ENCODE measurements at places on chromosomes 16 and 17.

GRCh38 chr17:76681222-76682137, 29.3 kb downstream of the MXRA7 start:
- DNase-seq = peak; percentile 84

GRCh38 chr16:66549284-66550131, at the start of gene TK2:
TK2 (minus strand) TSS chr16:66550122; CDS start chr16:66550061, 61 bp downstream.
- DNase-seq = peak; percentile 84

- DNase-seq = peak; percentile 7
Measured at GRCh38 chr16:78478267-78478861, 378.9 kb downstream of the WWOX start.

DNA sequence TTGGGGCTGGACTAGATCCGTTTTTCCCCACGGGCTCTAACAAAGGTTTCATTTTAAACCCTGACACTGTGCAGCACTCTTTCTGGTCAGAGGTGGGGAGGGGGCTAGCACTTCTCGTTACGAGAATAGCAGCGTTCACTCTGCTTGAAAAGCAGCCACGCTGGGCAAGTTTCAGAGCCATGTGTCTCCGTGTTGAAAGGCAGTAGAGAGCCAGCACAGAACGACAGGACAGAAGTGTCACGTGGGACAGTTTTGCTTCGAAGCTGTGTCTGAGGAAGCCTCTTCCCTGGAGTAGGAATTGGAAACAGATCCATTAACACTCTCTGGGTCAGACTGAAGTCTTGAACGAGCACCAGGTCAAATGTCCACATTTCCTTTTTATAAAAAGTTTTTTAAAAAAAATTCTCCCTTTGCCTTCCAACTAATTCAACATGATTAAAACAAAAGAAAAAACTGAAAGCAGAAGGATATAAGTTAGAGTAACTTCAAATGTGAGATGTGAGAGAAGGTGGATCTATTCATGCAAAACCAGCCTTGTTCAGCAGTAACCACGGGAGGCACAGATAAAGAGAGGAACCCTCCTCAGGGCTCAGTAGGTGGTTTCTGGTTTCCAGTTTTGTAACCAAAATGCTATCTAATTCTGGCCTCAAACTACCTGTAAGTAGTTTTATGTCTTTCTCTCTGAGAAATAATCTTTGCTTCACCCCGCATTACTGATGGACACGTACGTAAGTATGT, 65.0 kb downstream of the SMG6 start:
- DNase-seq = no peak

- no peak for DNase-seq
Measured at GRCh38 chr16:55471448-55472097, 7.4 kb upstream of the MMP2 start.

- DNase-seq = no peak
Measured at GRCh38 chr16:84791088-84791487, 28.7 kb upstream of the CRISPLD2 start.

DNA sequence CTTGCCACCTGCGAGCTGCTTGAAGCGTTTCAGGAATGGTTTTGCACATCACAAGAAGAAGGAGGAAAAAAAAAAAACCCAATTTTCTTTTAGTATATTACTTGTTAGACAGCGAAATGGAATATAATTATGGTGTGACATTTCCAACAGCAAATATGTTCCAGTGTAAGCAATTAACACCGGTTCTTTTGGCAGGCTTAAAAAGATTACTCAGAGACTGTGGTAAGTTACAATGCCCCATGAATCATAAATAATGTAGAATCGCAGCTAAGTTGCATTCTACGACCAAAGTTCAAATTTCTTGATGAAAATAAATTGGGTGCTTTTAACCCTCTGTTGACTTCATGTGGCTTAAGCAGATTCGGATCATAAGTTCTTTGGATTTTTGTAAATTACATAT, 245.2 kb downstream of the XYLT1 start:
- DNase-seq = no peak

- no peak for DNase-seq
Measured at GRCh38 chr17:2510559-2510958, 1.1 kb downstream of the METTL16 start.
